Activated T-cell treated with anti-CD3 and anti-CD28 coated beads, Interleukin-2, amount 50 U/mL, for 72 hours (primary cell): ENCODE measurements at places on chromosomes 3 and 15. TPM values are rescaled to one million over a fixed set of nuclear protein-coding genes. Genes with fewer than 3 reads are reported as not detected.

Gene CFAP20DC
- 2.0 TPM for total RNA-seq

Gene UNC13C
- total RNA-seq, result not detected

Gene CCR8
- total RNA-seq, result 1.7 TPM

Gene DNAH12
- total RNA-seq, result 0.26 TPM

Gene SYNPR
- total RNA-seq, result not detected

Gene SLC25A38
- 37.5 TPM for total RNA-seq

Gene DGKG
- 0.42 TPM for total RNA-seq

Gene GUCA1C
- total RNA-seq, result not detected

Gene MAP6D1
- total RNA-seq, result 1.4 TPM

Gene TEX55
- not detected for total RNA-seq

Gene ROPN1B
- total RNA-seq, result not detected

Gene RASL12
- not detected for total RNA-seq

Gene CD86
- 2.5 TPM for total RNA-seq

Gene SOX14
- not detected for total RNA-seq

Gene SMCO1
- total RNA-seq, result not detected

Gene ADAMTS17
- total RNA-seq, result 2.6 TPM

Gene ZNF860
- total RNA-seq, result 0.14 TPM

Gene CHRNA7
- 0.46 TPM for total RNA-seq

Gene TRPM1
- total RNA-seq, result not detected

Gene XRN1
- total RNA-seq, result 69.7 TPM
